ENCODE measurements at places on chromosomes 4 and X. TPM values are rescaled to one million over a fixed set of nuclear protein-coding genes. Genes with fewer than 3 reads are reported as not detected.

The JCHAIN gene
- polyA plus RNA-seq, result 1.9 TPM

The CXorf49 gene
- polyA plus RNA-seq, result not detected

The HSFX1 gene
- polyA plus RNA-seq, result 3.0 TPM

The KLHL4 gene
- 5.4 TPM for polyA plus RNA-seq

The ADGRG4 gene
- not detected for polyA plus RNA-seq

The TLR10 gene
- polyA plus RNA-seq, result 0.75 TPM

The MOB1B gene
- polyA plus RNA-seq, result 31.2 TPM

The SSX2B gene
- not detected for polyA plus RNA-seq

The CC2D2A gene
- 61.3 TPM for polyA plus RNA-seq

The HELT gene
- not detected for polyA plus RNA-seq

DNA sequence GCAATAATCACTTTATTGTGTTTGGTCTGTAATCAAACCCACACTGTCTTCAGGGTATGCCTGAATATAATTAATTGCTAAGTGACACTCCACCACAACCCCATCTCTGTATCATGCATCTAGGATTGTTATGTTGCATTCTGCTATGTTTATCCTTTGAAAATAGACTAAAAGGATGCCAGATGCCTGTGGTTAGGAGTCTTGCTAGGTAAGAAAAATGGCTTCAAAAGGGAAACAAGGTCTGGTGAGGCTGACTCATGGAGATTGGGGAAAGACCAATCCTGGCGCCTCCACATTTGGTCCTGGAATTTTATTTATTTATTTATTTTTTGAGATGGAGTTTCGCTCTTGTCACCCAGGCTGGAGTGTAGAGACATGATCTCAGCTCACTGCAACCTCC, 360.5 kb upstream of the SLC7A11 start:
- DNase-seq, result no peak

DNA sequence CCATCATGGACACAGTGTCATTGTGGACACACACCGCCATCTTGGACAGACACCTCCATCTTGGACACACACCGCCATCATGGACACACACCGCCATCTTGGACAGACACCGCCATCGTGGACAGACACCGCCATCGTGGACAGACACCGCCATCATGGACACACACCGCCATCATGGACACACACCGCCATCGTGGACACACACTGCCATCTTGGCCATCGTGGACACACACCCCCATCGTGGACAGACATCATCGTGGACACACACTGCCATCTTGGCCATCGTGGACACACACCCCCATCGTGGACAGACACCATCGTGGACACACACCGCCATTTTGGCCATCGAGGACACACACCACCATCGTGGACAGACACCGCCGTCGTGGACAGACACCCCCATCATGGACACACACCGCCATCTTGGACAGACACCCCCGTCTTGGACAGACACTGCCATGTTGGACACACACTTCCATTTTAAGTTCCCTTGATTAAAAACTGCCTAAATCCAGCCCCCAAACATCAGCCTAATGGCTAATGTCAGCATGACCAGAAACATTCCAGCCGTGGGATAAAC, 9.1 kb downstream of the ASMTL start:
- no peak for DNase-seq

DNA sequence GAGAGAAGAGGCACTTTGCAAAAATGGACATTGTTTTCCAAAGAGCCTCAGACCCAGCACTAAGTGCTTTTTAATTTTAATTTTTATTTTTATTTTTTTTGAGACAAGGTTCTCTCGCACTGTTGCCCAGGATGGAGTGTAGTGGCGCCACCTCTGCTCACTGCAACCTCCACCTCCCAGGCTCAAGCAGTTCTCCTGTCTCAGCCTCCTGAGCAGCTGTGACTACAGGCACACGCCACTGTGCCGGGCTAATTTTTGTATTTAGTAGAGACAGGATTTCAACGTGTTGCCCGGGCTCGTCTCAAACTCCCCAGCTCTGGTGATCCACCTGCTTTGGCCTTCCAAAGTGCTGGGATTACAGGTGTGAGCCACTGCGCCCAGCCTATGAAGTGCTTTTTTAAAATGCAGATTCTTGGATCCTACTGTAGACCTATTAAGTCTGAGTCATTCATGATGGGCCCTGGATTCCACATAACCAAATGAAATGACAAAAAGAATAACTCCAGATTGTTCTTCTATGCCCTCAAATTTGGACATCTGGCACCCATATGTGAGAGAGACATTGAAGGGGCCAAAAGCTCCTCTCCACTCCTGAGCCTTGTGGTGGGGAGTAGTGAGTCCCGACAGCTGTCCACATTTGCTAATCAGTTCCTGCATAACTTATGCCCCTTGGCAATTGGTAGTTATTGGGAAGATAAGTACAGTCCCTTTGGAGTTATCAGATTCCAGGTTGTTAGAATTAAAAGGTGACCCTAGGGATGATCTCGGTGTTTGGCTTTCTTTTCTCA, 3.6 kb downstream of the NOCT start:
- no peak for DNase-seq

- no peak for DNase-seq
Measured at GRCh38 chr4:65696436-65696835, 26.1 kb upstream of the EPHA5 start.

DNA sequence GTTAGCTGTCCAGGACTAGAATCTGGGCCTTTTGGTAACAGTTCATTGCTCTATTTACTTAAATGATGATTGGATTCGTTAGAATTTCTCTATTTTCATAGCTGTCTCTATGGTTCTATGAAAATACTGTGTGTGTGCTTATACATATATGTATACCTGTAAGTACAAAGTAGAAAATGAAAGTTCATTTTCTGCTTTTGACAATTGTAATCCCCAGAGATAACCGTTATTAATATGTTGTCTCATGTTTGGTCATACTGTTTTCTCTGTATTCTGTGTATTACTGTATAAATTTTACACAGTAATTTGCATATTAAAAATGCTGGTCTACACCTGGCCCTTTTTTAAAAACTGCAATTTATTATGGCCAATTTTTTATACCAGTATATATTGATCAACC, 55.4 kb downstream of the CLCN3 start:
- DNase-seq, result no peak

DNA sequence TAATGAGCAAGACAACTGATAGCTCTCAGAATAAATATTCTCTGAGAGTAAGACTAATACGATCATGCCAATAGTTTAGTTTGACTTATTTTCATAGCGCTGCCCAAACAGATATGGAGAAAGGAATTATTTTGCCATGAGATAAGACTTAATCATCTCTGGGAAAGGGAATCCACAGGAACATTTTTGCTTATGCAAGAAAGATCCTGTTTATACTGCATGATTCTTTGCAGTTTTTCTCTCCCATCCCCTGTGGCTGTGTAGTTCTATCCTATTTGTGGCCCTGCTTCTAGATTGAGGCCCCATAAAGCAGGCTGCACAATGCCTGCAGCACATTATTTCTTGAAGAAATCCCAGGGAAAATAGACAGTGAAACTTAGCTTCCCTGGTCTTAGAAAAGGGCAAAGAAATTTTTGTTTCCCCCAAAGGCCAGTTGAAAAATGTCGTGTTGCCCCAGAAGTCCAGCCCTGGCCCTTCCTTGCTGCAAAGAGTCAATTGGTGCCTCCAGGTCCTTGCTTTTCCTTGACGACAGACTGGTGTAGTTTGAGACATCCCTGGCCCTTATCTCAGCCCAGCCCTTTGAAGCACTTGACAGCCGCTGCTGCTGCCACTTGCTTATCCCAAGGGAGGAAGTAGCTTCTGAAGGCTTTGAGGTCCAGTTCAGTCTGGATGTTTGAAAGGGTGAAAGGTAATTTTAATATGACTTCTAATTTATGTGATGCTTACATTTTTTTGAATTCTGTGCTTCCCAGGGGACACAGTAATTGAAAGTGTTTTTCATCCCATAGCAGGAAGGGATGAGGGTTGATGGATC, 45.0 kb upstream of the SH3RF1 start:
- no peak for DNase-seq

- peak; percentile 28 for DNase-seq
Measured at GRCh38 chr4:175542786-175543185, 269.3 kb downstream of the GPM6A start.

DNA sequence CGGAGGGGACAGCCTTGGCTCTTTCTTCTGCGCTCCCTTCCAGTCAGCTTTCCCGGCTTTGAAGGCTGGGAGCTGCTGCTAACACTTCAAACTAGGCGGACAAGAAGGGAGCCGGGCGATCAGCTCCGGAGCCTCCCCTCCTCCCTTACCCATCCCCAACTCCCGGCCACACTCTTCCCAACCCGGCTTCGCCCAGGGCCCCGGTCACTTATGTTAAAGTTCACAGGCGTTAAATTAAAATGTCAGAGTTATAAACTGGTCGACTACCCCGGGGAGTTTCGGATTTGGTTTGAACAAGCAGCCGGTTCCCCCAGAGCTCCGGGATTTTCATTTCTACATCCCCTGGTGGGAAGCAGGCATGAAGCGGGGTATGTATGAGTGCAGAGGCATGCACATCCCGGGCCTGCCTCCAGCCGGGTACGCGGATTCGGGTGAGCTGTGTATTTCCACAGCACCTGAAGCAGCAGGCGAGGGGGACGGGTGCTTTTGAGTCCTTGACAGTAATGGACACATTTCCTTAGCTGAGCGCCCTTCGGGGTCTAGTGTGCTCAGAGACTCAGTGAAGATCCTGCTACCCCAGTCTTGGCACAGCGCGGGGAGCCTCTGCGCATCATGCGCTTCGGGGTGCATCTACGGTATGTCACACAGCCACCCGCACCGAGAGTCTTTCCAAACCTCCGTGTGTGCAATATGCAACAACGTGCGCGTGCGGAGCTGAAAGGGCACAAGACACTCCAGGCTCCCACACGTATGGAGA, 880 bp downstream of the UNC5C start:
- DNase-seq, result no peak

DNA sequence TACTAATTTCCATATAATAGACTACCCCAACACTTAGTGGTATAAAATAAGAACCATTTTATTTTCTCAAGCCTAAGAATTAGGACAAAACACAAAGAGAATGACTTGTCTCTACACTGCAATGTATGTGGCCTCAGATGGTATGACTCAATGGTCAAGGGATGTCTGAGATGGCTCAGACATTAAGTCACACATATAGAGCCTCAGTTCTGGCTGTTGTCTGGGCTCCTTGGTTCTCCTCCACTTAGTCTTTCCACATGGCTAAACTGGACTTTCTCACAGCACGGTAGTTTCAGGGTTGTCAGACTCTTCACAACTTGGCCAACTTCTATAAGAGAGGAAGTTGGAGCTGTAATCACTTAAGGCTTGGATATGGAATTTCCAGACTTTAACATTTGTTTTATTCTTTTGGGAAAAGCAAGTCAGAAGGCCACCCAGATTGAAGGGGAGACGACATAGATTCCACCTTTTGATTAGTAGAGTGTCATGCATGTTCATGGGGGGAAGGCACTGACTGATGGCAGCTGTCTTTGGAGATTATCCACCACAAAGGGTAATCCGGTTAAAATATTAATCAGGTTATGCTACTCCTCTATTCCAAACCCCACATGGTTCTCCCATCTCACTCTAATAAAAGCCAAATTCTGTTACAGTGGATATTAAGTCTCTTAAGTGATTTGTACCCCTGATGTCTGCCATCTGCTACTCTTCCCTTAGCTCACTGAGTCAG, 9.4 kb downstream of the IL15 start:
- DNase-seq, result no peak

DNA sequence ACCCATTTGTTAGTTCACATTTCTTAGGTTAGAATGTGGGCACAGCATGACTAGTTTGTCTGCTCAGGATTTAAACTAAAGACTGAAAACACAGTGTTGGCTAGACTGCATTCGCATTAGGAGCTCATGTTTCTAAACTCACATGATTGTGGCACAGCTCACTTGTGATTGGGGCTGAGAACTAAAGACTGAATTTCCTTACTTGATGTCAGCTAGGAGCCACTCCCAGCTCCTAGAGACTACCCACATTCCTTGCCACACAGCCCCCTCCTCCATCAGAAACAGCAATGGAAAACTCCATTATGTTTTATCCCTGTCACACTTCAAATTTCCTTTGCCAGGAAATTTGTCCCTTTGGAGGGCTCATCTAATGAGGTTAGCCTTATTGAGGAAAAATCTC, 170.2 kb upstream of the NUDT6 start:
- DNase-seq, result no peak

- DNase-seq, result peak; percentile 28
Measured at GRCh38 chrX:15242899-15243555, 26.9 kb downstream of the ASB9 start.

- no peak for DNase-seq
Measured at GRCh38 chr4:124189545-124189944, 523.0 kb downstream of the ANKRD50 start.

DNA sequence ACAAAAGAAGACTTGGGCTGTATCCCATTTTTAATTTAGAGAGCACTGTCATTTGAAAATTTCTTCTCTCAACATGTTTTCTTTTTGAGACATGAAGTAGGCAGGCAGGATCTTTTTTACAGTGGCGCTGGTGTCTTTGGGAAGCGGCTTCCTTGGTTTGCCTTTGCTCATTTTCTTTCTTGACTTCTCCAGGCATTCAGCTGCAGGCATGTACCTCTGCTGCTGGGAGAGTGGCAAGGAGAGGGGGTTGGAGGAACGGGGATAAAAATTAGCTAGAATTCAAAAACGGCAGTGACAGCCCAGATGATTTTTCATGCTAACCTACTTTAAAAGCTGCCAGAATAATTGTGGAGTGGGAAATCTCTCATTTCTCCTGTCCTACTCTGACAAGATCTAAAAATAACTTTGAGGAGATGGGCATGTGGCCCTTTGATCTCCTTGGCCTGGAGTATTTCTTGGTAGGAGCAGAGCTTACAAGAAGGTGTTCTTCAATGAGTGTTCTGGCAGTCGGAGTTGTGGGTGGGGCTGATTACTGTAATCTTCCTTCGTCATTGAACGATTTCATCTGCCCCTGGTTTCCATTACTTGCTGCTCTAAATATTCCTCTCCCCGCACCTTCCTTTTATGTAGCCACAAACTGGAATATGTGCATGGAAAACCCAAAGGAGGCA, 54.8 kb downstream of the TBL1X start:
- no peak for DNase-seq

DNA sequence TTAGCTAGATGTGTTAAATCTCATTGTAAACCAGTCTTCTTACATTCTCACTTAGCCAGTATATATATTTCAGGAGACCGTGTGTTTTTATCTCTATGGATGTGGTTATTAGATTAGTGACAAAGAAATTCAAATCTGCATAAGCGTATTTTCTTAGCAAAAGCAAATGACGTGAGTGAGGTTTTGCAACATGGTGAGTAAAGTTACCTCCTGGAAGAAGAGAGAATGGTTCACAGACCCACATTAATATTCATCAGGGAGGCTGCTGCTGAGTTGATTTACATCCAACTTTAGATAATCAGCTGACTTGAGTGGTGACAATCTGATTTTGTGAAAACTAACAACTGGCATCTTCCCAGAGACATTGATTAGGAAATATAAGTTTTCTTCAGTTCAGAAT, 589.9 kb upstream of the GALNT7 start:
- DNase-seq, result no peak

- DNase-seq, result no peak
Measured at GRCh38 chr4:13982010-13982409, 354.5 kb upstream of the BOD1L1 start.
